Lung (tissue), 17 donors: ENCODE measurements at places on chromosomes 2 and 18. TPM values are rescaled to one million over a fixed set of nuclear protein-coding genes. Genes with fewer than 3 reads are reported as not detected.

- DNase-seq, result peak; percentile 80
Measured at GRCh38 chr2:16155766-16156165, 215.4 kb downstream of the MYCN start.

GNAL gene
- 1.5 TPM for polyA plus RNA-seq

DNA sequence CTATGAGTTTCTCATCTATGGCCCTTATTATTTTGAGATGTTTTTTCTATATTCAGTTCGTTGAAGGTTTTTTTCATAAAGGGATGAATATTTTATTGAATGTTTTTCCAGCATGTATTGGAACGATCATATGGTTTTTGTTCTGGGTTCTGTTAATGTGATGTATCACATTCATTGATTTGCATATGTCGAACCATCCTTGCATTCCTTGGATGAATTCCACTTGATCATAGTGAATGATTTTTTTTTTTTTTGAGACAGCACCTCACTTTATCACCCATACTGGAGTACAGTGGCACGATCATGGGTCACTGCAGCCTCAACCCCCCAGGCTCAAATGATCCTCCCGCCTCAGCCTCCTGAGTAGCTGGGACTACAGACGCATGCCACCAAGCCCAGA, 5.5 kb upstream of the NEMP2 start:
- no peak for DNase-seq

DNA sequence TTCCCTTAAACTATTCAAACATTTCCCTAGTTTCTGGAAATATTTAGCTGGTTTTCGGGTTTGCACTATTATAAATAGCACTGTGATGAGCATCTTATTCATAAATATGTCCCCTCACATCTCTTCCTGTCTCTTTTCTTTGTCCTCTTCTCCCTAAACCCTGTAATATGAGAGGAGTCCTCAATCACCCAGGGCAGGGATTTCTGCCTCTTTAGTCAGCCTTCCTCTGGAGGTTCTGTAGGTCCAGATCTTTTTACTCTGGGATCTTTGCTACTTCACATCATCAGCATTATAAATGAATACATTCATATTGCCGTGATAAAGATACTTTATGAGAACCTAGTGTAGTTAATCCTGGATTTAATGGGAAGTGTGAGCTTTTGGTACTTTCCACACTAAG, 87.9 kb upstream of the TTN start:
- DNase-seq, result no peak

- no peak for DNase-seq
Measured at GRCh38 chr2:36059691-36060090, 295.9 kb upstream of the CRIM1 start.

GRCh38 chr2:3670376-3670775, 12.4 kb downstream of the ALLC start:
- DNase-seq, result no peak

DNA sequence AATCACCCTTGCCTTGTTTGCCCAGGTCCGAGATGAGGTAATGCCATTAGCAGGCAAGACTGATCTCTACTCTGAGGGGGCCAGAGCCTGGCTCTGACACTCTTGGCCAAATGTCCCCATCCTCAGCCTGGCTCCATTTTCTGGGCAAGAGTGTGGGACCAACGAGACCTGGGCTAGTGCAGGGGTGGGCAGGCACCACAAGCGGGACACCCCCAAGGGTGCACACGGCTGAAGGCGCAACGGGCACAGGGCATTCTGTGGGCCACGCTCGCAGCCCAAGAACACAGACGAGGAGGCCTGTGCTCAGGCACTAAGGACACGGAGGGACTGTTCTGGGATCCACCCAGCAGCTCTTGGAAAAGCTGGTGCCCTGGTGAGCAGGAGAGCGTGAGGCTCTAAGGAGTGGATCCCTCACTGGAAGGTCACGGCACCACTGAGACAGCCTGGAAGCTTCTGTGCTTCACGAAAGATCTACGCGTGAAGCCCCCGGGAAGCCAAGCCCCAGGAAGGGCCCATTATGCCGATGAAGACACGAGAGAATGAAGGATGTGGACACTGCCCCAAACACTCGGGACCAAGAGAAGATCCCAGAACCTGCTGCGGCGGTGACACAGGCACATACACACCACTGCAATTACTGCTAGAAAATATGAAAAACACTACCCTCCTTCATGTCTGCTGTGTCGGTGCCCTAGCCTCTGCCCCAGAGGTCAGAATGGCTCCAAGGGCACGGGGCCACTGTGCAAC, 138.2 kb downstream of the HDAC4 start:
- DNase-seq, result peak; percentile 7

- no peak for DNase-seq
Measured at GRCh38 chr2:65240657-65241056, 13.0 kb downstream of the ACTR2 start.

DNA sequence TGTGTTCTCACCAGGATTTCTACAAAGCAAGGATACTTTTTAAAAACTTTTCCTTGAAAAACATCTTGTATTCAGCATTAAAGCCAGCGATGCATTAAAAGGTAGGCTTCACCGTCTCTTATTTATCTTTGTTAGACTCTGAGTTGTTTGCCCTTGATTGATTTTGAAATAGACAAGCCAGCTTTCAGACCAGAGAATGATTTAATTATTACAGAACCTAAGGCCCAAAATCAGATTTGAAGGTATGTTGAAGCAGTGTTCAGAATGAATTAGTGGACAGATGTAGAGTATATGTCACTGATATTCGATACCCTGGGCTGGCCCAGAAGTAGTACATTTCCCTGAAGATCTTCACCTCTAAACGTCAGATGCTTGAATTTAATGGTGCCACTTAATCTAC, 136.4 kb downstream of the THSD7B start:
- DNase-seq, result no peak

DNA sequence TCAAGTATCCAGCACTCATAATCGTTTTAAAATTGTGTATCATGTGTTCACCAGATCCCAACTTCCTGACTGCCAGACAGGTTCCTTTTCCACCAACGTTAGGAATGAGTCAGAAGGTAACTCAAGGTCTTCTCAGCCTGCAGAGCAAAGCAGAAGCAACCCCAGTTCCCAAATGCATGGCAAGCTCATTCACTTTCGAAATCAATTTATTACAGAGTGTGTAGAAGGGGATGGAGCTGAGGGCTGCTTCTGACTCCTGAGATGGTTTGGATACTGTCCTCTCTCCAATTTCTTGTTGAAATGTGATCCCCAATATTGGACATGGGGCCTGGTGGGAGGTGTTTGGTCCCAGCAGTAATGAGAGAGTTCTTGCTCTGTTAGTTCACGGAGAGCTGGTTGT, 114.5 kb downstream of the PIEZO2 start:
- DNase-seq, result no peak

DNAJC5G gene
- not detected for polyA plus RNA-seq
